Kidney (tissue), 22 donors: ENCODE measurements at places on chromosomes 1 and 21. TPM values are rescaled to one million over a fixed set of nuclear protein-coding genes. Genes with fewer than 3 reads are reported as not detected.

DNA sequence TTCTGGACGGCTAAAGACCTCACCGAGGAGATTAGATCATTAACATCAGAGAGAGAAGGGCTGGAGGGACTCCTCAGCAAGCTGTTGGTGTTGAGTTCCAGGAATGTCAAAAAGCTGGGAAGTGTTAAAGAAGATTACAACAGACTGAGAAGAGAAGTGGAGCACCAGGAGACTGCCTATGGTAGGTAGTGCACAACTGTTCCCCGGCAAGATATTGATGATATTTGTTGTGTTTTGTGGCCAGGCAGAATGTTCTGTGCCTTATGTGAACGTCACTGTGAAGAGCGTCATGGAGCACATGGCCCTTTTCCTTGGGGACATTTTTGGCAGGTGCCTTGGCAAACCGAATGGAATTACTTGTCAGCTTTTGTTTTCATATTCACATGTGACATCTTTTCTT is 191.7 kb downstream of the DISC1 start:
- no peak for DNase-seq

DNA sequence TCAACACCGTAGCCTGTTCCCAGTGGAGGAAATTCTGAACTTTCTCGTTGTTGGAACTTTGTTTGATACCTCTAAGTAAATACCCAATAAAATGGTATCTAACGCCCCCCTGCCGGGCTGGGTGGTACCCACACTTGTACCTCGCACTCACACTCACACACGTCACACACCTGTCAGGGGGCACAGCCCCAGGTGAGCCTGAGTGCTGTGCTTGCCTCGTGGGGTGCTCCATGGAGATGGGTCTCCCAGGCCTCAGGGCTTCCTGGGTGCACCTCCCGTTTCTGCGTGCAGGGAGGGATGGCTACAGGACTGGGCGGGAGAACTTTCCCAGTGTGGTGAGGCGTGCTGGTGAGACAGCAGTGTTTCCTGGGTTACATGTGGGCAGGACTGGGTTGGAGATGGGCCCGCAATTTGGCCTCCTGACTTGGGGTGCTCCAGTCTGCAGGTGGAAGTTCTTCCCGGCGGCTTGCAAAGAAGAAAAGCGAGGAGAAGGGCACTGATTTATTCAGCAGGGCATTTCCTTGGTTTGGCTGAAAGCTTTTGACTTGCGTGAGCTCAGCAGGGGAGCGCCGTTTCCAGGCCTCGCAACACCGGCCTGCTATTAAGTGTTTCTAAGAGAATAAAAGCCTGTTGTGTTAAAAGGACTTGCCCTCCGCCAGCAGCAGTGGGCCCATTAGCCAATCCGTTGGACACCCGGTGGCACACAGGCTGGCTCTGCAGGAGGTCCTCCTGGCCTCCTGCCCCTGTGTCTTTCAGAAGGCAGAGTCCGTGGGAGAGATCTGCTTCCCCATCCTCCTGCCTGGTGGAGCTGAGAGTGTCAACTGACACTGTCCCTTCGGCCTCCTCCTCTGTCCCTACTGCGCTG is 79.7 kb downstream of the KIF26B start:
- DNase-seq: peak; percentile 69

DNA sequence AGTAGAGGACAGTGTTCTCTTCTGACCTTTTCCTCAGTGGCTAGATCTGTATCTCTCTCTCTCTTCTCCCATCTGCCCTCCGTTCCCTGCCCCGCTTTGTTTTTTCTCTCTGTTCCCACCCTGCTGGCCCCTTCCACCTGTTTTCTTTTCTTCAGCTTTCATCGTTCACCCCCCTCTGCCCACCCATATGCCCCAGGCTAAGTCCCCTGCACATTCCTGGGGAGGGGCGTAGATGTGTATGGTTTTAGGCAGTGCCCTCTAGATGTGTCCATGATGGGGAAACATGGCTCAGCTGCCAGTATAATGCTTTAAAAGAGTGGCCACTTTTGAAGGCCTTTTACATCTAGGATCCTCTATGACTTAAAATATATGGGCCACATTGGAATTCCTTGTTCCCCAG is 13.6 kb downstream of the S100A11 start:
- DNase-seq: no peak

GRCh38 chr1:978069-978834 is 3.6 kb downstream of the PERM1 start:
- no peak for DNase-seq

- DNase-seq: no peak
Measured at GRCh38 chr21:44582055-44582454, 1.7 kb upstream of the KRTAP10-5 start.

- DNase-seq: no peak
Measured at GRCh38 chr1:90839323-90839722, 122.2 kb upstream of the BARHL2 start.

- no peak for DNase-seq
Measured at GRCh38 chr1:97046765-97047420, 325.3 kb downstream of the PTBP2 start.

DNA sequence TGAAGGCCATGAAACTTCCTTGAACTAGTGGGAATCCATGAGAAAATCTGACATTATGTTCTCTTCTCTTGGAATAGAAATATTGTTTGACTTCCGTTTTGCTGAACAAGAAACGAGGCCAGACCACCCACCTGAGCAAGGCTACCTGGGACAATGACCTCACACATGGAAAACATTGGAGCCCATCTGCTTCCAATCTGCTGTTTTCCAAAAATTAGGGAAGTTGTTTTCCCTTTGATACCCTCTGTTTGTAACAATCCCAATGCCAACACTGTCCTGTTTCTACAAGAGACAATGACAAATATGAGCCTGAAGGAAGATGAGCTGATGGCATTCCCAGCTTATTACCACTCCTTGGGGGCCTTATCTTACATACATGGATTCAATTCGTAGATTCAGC is 29.4 kb downstream of the OR2C3 start:
- DNase-seq: no peak

DNA sequence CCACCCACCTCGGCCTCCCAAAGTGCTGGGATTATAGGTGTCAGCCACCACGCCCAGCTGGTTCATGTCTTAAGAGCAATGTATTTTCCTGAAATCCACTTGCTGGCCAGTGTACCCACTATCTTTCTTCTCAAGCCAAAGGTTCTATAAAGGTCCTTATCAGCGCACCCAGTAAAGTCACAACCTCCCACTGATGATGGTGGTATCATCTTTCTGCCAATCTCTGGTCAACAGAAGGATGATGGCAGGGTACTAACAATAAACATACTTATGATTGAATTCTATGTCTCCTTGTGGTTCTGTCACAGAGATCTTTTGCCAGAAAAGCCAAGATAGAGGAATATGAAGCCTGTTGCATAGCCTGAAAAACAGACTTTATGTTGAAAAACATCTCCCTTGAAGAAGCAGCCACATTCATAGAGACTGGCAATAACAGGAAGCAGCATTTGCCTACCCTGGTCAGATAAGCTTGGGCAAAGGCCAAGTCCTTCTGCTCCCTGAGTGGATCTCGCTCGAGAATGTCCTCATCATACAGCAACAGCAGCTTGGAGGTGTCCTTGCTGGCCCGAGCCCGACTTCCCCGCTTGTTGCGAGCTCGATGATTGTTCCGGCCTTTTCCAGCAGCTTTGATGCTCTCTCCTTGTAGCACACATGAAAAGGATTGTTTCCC is 73.0 kb downstream of the DAP3 start:
- DNase-seq: no peak

The PIGR gene
- 841 TPM for total RNA-seq
